ENCODE measurements at places on chromosomes 1 and 21. TPM values are rescaled to one million over a fixed set of nuclear protein-coding genes. Genes with fewer than 3 reads are reported as not detected.

MX2 gene
- total RNA-seq, result 74.2 TPM

TXNIP gene
- total RNA-seq, result 456 TPM

MTMR11 gene
- total RNA-seq, result 12.9 TPM

SYCP1 gene
- total RNA-seq, result not detected

INPP5B gene
- total RNA-seq, result 29.0 TPM

CYP4A11 gene
- not detected for total RNA-seq

OR2M3 gene
- not detected for total RNA-seq

EFNA1 gene
- total RNA-seq, result not detected

SLC6A17 gene
- total RNA-seq, result not detected

TBX19 gene
- 3.0 TPM for total RNA-seq

GPR25 gene
- total RNA-seq, result not detected

S100B gene
- total RNA-seq, result 0.49 TPM

LEFTY2 gene
- not detected for total RNA-seq

GSTM2 gene
- 52.0 TPM for total RNA-seq

SLC27A3 gene
- 22.5 TPM for total RNA-seq

ANGPTL3 gene
- total RNA-seq, result not detected
